ENCODE measurements at places on chromosomes 1 and 21.

- no peak for DNase-seq
These were observed 3.3 kb upstream of the RGL1 start for GRCh38 chr1:183801649-183802048.

GRCh38 chr1:184881941-184882913 is 92.1 kb downstream of the NIBAN1 start:
- peak; percentile 41 for DNase-seq

GRCh38 chr1:53837646-53837923 is 511 bp downstream of the NDC1 start:
- DNase-seq: peak; percentile 2

DNA sequence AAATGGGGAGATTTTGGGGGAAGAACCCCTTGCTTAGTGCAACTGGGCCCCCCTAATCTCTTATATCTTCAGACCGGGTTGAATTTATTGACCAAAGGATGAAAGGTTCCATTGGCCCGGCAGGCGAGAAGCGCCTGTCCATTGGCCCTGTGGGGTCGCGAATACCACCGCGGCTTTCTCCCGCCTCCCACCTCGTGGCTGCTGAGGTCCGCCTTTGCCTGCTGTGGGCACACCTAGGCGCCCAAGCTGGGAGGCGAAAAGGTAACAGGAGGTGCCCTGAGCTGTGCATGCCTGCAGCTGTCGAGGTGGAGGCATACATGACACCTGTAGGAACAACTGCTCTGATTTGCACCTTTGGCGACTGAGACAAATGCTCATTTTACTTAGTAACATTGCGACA is 21.1 kb upstream of the FLG2 start:
- DNase-seq: no peak

GRCh38 chr21:43295066-43295958 is 126.5 kb downstream of the CRYAA start:
- no peak for DNase-seq

- DNase-seq: peak; percentile 84
These were observed 241.4 kb upstream of the JUN start for GRCh38 chr1:59025201-59025600.

DNA sequence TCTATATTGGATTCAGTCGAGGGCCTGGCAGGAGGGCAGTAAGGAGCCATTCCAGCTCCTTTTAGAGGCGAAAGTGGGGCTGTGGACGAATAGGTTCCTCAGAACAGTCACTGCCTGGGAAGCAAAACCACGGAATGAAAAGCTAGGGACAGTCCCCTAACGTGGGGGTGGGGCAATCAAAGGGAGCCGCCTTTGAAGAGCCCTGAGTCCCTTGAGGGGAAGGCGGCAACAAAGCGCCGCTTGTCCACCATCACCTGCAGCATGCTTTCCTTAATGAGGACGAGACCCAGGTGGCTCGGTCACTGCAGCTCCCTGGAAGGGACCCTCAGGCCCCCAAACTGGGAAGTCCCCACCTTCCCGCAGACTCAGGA is 184.7 kb downstream of the ETS2 start:
- no peak for DNase-seq

GRCh38 chr1:8677782-8678181 is 139.7 kb downstream of the RERE start:
- no peak for DNase-seq

All from fibroblast of skin of right biceps (primary cell).